ENCODE measurements at places on chromosomes 16 and 17.

- DNase-seq: no peak
These were observed 633 bp upstream of the NOL3 start for GRCh38 chr16:67169642-67170167.

DNA sequence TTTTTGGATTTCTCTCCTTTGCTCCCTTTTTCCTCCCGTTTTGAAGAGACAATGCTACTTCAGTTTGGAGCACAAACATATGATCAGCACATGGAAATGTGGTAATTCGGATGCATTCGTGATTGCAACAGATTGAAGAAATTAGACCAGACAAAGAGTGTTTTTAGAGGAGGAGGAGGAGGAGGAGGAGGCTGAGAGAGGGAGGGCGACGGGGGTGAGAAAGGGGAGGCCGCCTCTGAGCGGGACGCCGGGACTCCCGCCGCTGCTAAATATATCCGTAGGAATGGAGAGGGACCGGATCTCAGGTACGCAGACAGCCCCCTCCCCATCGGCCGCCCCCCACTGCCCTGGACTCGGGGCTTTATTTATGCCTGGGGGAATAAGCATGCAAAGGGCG lies 179.3 kb downstream of the SEC14L1 start:
- DNase-seq: no peak

DNA sequence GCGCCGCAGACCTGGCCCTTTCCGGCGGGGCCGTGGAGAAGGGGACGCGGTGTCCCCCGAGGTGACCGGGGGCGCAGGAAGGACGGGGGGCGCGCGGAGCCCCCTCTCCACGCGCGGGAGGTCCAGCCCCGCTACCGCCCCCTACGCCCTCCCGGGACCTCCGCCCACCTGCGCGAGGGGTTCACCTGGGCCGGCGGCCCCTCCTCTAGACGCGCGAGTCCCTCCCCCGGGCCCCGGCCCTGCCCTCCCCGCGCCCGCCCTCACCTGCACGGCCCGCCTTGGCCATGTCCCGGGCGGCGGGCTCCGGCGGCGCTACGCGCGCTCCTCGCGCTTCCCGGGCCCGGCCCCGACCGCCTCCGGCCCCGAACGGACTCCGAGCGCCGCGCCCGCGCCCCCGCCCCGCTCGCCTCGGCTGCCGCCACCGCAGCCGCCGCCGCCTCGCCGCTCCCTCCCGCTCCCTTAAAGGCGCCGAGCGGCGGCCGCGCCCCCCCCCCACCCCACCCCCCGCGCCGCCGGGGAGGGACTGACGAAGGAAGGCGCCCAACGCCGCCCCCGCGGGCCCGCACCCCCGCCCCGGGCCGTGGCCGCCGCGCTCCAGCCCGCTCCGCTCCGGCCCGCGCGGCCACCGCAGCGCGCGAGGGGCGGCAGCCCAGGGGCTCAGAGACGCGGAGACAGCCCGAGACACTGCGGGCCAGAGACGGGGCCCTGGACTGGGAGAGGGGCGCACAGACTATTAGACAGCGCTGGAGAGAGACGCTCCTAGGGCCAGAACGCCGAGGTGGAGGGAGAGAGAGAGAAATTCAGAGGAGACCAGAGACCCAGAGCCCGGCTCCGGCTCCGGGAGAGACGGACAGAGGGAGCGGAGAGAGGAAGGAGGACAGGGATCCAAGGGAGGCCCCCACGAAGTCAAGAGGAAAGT lies at the start of gene PITPNM3:
TSS of gene PITPNM3 (minus strand) at position 435 of the 919 bp plus-strand sequence. CDS start at position 286, 149 bp downstream.
- DNase-seq: no peak

DNA sequence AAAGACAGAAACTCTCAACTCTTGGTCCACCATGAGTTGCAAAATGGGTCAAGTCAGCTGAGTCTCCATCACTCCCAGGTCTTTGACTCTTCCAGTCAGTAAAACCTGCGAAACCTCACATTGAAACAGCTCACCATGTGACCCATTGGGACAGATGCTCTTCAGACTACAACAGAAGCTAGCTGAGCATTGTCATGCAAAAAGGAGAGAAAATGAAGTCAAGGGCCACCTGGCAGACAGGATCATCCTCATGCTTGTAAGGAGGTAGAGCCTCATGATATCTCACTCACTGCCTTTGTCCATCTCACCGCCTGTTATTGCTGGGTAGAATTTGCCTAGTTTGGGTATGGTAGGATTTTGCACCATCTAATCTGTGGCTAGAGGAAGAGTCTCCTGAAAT lies 50.2 kb downstream of the MAF start:
- no peak for DNase-seq

GRCh38 chr17:82752371-82753200 lies 721 bp downstream of the TBCD start:
- DNase-seq: no peak
